ENCODE measurements at places on chromosomes 3 and 15.

DNA sequence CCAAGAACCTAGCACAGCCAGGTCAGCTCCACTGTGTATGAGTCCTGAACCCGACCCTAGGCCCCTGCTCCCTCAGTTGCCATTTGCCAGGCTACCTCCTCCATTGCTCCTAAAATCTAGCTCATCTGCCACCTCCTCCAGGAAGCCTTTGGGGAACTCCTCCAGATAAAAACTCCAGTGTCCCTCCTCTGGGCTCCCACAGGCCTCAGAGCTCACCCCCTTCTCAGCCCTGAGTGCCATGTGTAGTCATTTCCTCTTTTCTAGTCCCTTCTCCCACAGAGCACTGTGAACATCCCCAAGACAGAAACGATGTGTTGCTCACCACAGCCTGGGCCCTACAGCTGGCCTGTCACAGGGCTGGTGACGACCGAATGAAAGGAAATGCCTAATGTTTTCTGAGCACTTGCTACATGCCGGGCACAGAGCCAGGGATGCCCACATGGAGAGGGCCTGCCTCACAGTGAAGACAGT is 61.0 kb downstream of the IQSEC1 start:
- no peak for DNase-seq
- no peak overlapping the region for H3K4me3 ChIP-seq
- H3K4me1 ChIP-seq: no peaks in the 10 kb centered on the region

DNA sequence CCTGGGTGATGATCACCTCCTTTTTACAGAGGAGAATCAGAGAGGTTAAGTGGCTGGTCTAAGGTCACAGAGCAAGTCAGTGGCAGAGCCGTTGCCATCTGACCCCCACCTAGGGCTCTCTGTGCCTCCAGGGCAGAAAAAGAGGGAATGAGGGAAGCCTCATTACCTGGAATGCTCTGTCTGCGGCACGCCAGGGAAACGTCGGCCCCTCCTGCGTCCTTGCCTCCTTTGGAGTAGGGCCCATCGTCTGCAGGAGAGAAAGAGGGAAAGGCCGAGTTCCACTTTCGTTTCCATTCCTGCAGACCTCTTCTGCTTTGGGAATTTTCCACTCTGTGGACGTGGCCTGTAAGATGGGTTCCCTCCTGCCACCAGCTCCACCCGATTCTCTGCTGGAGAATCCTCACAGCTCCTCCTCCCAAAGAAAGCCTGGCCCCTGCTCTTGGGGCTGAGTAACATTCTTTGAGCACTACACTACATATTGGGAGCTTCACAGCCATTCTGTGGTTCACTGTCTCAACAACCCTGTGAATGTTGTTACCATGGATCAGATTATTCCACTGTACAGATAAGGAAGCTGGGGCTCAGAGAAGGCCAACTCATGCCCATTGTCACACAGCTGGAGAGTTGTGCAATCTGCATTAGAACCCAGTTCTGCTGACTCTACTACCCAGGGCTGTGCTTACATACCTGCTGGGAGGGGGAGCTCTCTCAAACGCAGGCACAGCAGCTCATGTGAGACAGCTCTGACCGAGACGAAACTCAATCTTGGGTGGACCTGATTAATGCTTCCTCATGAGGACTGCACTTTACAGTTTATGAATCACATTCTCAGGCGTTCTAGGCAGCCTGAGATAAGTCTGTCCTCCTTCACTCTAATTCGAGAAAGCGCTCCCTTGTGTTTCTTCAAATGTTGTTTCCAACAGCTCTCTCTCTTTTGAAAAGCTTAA is 14.2 kb downstream of the GRIP2 start:
- H3K4me3 ChIP-seq: no peak overlapping the region
- peak; percentile 43 for DNase-seq
- H3K36me3 ChIP-seq: no peaks in the 10 kb centered on the region
- H3K27ac ChIP-seq: no peak overlapping the region
- no peaks in the 10 kb centered on the region for H3K4me1 ChIP-seq

GRCh38 chr3:160012108-160012507 is 23.5 kb downstream of the IL12A start:
- H3K36me3 ChIP-seq: no peaks in the 10 kb centered on the region
- H3K27ac ChIP-seq: no peak overlapping the region
- no peaks in the 10 kb centered on the region for H3K4me1 ChIP-seq
- DNase-seq: no peak
- H3K27me3 ChIP-seq: no peaks in the 10 kb centered on the region

DNA sequence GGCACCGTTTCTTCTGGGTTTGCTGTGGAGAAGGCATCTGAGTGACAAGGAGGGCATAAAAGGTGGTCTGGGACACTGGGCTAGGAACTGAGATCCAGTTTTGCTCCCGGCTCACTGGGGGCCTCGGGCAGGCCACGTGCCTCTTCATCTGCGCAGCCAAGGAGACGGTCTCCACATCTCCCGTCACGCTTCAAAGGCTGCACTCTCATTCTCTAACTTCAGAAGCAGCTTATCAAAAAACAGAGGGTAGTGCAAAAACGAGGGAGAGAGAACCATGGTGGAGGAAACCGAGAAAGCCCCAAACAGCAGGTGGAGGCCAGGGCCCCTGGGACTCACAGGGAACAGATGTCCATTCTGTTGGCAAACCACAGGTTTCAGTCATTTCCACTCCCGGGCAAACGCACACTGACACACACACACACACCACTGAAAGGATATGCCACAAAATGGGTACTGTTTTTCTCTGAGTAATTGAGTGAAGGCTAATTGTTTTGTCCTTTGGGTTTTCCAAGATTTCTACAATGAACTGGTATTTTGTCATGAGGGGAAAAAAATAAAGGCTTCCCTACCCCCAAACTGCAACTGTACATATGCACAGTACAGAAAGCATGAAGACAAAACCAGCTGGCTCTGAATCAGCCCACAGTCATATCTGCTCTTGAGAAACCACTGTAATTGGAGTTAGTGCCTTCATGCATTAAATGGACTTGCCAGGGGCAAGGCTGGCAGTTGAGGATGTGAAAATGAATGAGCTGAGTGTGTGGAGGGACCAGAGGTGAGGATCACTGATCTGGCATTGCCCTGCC is 71.9 kb downstream of the MGLL start:
- peaks cover 6% of the 10 kb centered on the region for H3K4me1 ChIP-seq
- no peak overlapping the region for H3K4me3 ChIP-seq
- H3K36me3 ChIP-seq: no peaks in the 10 kb centered on the region
- H3K27ac ChIP-seq: no peak overlapping the region
- H3K27me3 ChIP-seq: no peaks in the 10 kb centered on the region

GRCh38 chr15:98883478-98883877 is 124.1 kb downstream of the PGPEP1L start:
- no peak for DNase-seq
- H3K27me3 ChIP-seq: no peaks in the 10 kb centered on the region
- H3K4me1 ChIP-seq: peaks cover 9% of the 10 kb centered on the region
- H3K27ac ChIP-seq: no peak overlapping the region
- no peaks in the 10 kb centered on the region for H3K36me3 ChIP-seq

GRCh38 chr15:41377978-41378377 is 24.3 kb downstream of the NDUFAF1 start:
- no peak overlapping the region for H3K4me3 ChIP-seq
- H3K27me3 ChIP-seq: no peaks in the 10 kb centered on the region
- H3K4me1 ChIP-seq: no peaks in the 10 kb centered on the region
- H3K36me3 ChIP-seq: no peaks in the 10 kb centered on the region

- H3K36me3 ChIP-seq: no peaks in the 10 kb centered on the region
- H3K4me3 ChIP-seq: no peak overlapping the region
- H3K4me1 ChIP-seq: no peaks in the 10 kb centered on the region
- DNase-seq: no peak
- H3K27ac ChIP-seq: no peak overlapping the region
- H3K27me3 ChIP-seq: no peaks in the 10 kb centered on the region
Measured at GRCh38 chr3:105891101-105891500, 22.3 kb upstream of the CBLB start.

DNA sequence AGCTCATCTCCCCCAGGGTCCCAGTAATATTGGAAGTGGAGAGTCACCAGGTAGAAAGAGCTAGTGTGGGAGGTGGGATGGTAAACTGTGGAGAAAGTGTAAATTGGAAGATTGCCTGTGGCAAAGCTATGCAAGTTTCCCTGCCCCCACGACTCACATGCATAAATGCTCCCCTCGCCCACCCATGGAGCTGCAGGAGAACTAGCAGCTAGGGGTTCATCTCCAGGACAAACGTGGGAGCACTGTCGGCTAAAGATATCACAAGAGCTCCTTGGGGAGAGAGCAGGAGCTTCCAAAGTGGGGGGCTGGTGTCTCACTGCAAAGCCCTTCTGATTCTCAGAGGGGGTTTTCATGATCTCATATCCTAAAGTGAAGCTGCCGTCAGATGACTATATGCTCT is 91.4 kb upstream of the PLCL2 start:
- DNase-seq: no peak
- no peaks in the 10 kb centered on the region for H3K4me1 ChIP-seq
- H3K27ac ChIP-seq: no peak overlapping the region

DNA sequence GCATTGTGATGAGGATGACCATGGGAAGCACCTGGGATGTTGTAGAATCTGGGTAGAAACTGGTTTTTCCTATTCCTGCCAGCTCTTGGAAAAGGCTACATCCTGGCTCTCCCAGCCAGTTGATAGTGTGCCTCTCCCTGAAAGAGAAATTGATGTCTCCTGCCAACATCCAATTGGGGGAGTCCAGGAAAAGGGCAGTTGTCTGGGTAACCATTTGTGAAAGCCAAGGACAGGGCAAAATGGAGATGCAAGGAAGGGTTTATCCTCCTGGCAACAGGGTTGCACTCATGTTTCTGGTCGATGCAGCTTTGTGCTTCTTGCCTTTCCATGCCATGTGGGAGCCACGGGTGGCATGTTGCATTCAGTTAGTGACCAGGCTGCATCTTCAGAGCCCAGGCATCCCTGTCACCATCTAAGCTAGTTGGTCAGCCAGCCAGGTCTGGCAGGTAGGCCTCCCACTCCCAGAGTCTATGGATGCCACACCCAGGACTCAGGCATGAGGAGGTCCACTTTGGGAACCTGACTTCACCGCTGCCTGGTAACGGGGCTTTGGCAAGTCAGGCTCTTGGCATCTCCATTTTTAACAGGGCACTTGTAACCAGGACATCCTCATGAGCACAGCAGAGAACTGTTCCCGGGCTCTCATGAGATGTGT is 153.5 kb downstream of the DNAJB8 start:
- no peak overlapping the region for H3K27ac ChIP-seq
- no peak overlapping the region for H3K4me3 ChIP-seq
- H3K36me3 ChIP-seq: no peaks in the 10 kb centered on the region
- peaks cover 18% of the 10 kb centered on the region for H3K4me1 ChIP-seq

All from ovary (tissue), 10 donors.